Temporal lobe (tissue), 4 donors: ENCODE measurements at places on chromosomes 2 and 18. TPM values are rescaled to one million over a fixed set of nuclear protein-coding genes. Genes with fewer than 3 reads are reported as not detected.

Gene RAMP1
- total RNA-seq, result 6.4 TPM

Gene MYOM1
- total RNA-seq, result 1.5 TPM

Gene CYS1
- total RNA-seq, result 0.49 TPM

Gene CNDP1
- total RNA-seq, result 0.49 TPM

Gene APCDD1
- total RNA-seq, result 9.8 TPM

Gene CYRIA
- total RNA-seq, result 189 TPM

Gene C18orf54
- total RNA-seq, result 11.8 TPM

Gene LRP1B
- 52.1 TPM for total RNA-seq

Gene KCNF1
- 17.2 TPM for total RNA-seq

Gene KIF5C
- 366 TPM for total RNA-seq

Gene GRHL1
- 3.2 TPM for total RNA-seq

Gene FZD7
- 5.4 TPM for total RNA-seq

Gene GREB1
- 3.0 TPM for total RNA-seq

Gene SELENOI
- total RNA-seq, result 51.4 TPM

Gene RAB6C
- total RNA-seq, result 0.98 TPM

Gene ITGA6
- 24.8 TPM for total RNA-seq

Gene KCNK3
- 4.2 TPM for total RNA-seq

Gene FN1
- 203 TPM for total RNA-seq

Gene RFTN2
- total RNA-seq, result 18.7 TPM

Gene COL6A3
- total RNA-seq, result 20.4 TPM

Gene NT5C1B
- total RNA-seq, result not detected

Gene RAD51AP2
- 0.25 TPM for total RNA-seq

Gene CTAGE1
- total RNA-seq, result not detected

Gene INHA
- total RNA-seq, result not detected

Gene CREG2
- 8.1 TPM for total RNA-seq

Gene CDH7
- total RNA-seq, result 2.7 TPM

Gene ANTXR1
- total RNA-seq, result 13.3 TPM

Gene PHLPP1
- total RNA-seq, result 17.0 TPM

Gene UGP2
- total RNA-seq, result 85.1 TPM

Gene PID1
- total RNA-seq, result 32.0 TPM

Gene FEV
- total RNA-seq, result not detected
